ENCODE measurements at places on chromosomes 2 and 18.

GRCh38 chr2:193276069-193276468 lies 1081.3 kb upstream of the TMEFF2 start:
- DNase-seq = no peak

- DNase-seq = no peak
Observed at GRCh38 chr2:98191883-98192282, 104.9 kb downstream of the VWA3B start.

GRCh38 chr2:195658541-195658890 lies 1.5 kb downstream of the SLC39A10 start:
- no peak for DNase-seq

- no peak for DNase-seq
Observed at GRCh38 chr18:47847635-47848034, 82.8 kb downstream of the SMAD2 start.

- DNase-seq = no peak
Observed at GRCh38 chr2:122707224-122707824, 951.9 kb downstream of the TSN start.

GRCh38 chr2:112301171-112301584 lies 25.8 kb downstream of the ZC3H6 start:
- DNase-seq = no peak

DNA sequence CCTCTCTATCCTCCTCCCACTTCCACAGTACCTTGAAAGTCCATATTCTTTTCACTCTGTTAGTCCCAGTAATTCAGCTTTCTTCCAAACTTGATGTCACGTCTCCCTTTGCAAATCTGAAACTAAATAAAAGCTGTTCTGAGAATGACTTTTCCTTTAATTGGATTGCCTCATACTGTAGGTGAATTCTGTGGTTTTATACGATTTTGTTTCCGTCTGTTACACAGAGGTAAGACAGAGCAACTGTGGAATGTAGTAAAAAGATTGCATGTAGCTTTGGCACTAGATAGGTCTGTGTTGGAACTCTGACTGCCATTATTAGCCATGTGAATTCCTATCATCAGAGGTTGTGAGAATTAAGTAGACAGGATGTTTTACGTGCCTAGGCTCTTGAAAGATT lies 25.9 kb downstream of the MALT1 start:
- no peak for DNase-seq

GRCh38 chr18:48909721-48910120 lies 41.0 kb downstream of the SMAD7 start:
- DNase-seq = no peak

GRCh38 chr2:29022679-29023078 lies 41.6 kb downstream of the TOGARAM2 start:
- DNase-seq = no peak

- DNase-seq = no peak
Observed at GRCh38 chr2:119518401-119519056, 5.8 kb downstream of the SCTR start.

DNA sequence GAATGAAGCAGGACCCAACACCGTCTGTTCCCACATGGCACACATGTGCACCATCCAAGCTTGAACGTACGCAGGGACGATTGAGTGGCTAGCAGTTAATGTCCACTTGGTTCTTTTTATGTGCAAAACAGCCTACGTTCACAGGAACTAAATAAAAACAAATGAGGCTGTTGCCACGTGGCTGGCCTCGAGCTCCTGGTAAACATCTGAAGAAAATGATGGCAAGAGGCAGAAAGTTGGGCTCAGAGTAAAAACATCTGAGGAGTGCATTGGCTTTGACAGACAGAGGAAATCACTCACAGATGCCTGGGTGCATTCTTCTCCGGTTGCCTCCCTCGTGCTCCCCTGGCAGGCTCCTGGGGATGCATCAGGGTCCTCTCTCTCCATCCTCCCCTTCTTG lies 177.9 kb downstream of the NRP2 start:
- no peak for DNase-seq

GRCh38 chr2:196591004-196591403 lies 48.5 kb upstream of the CCDC150 start:
- DNase-seq = no peak

All from activated gamma-delta T cell treated with anti-CD3 and anti-CD28 coated beads, Interleukin-2, amount 50 U/mL, for 16 hours (primary cell).